ENCODE measurements at places on chromosomes 6 and 20.

DNA sequence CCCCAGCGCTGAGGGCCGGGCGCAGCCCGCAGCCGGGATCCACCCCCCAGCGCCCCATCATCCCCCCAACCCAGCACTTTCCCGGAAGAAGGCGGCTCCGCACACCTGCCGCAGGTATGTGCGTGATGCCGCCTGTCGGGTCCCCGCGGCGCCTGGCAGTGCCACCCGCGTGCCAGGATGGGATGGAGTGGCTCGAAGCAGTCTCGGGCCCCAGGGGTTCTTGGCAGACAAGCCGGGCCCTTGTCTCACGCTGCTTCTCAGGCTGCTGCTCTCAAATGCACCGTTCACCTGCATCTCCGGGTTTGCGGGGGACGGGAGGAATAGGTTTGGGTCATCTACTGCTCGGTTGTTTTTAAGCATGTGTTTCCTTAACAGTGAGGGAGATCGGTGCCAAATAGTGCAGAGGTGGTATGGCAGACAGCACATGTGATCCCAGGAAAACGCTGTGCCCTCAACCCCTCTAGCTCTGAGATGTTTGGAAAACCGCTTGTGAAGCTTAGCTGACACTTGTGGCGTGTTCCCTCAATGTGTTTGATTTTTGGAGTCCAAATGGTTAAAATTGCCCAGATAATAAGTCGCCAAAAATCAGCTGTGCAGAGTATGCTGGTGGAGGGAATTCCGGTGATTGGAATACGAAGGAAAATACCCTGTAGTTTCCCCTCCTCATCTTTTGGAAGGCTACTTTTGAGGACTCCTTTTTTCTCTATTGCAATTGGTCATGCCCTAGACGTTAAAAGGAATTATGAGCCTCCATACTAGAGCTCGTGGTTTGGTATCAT, 926 bp downstream of the MYLIP start:
- no peak for DNase-seq

GRCh38 chr20:64112691-64113443, 5.5 kb upstream of the NPBWR2 start:
- no peak for DNase-seq

DNA sequence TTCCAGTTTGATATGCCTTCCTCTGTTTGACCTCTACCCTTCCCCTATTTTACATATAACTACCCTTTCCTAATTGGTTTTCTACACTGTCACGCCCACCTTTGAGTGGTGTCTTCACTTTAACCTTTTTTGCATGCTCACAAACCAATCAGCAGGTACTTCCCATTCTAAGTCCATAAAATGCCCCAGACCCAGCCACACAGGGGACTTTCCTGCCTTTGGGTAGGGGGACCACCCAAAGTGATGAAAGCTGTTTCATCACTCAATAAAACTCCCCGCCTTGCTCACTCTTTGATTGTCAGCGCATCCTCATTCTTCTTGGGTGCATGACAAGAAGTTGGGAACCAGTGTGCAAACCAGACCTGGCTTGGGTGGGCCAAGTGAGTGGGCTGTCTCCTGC, 20.5 kb upstream of the SNRPC start:
- no peak for DNase-seq

- no peak for DNase-seq
These were observed 132.4 kb downstream of the CFAP61 start for GRCh38 chr20:20184706-20185105.

DNA sequence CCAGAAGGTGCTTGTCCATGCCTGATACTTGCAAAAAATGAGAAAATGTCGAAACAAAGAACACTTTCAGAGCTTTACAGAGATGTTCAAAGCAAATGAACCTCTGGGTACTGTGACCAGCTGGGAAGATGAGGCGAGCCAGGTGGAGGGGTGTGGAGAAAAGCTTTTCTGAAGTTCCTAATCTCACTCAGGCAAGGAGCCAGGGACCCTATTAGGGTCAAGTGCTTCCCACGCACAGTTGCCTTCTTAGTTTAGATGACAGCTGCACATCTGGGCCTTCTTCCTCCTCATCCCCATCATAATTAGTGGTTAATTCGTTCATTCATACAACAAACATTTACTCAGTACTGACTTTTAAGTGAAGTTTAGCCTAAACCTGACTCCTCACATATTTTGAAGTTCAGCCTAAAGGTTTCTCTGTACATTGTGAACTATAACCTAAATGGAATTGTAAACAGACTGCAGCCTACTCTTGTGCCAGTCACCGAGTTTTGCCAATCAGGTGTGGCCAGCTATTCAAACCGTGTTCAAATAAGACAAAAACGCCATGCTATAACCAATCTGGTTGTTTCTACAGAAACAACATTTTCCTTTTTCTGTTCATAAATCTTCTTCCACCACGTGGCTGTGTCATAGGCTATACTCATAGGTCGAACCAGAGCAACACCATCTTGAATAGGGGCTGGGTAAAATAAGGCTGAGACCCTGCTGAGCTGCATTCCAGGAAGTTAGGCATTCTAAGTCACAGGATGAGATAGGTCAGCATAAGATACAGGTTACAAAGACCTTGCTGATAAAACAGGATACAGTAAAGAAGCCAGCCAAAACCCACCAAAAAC, 19.3 kb upstream of the AHCY start:
- no peak for DNase-seq

GRCh38 chr6:92176666-92177065, 1242.7 kb downstream of the EPHA7 start:
- no peak for DNase-seq

DNA sequence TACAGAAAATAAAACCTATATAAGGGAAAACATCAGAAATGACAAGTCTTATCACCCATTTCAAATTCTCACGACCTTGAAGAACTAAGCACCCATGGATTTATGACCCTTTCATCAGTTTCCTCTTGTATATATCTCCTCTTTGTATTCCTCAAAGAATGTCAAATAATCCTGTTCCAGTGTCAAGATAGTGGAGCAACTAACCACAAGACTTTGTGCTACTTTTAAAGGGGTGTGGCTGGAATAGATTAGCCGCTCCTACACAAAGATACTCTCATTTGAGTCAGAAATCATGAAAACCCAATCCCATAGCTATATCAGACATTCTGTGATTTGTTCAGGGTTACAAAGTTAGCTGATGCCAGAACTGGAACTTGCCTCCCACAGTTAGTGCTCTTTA, 6.6 kb downstream of the REPS1 start:
- no peak for DNase-seq

DNA sequence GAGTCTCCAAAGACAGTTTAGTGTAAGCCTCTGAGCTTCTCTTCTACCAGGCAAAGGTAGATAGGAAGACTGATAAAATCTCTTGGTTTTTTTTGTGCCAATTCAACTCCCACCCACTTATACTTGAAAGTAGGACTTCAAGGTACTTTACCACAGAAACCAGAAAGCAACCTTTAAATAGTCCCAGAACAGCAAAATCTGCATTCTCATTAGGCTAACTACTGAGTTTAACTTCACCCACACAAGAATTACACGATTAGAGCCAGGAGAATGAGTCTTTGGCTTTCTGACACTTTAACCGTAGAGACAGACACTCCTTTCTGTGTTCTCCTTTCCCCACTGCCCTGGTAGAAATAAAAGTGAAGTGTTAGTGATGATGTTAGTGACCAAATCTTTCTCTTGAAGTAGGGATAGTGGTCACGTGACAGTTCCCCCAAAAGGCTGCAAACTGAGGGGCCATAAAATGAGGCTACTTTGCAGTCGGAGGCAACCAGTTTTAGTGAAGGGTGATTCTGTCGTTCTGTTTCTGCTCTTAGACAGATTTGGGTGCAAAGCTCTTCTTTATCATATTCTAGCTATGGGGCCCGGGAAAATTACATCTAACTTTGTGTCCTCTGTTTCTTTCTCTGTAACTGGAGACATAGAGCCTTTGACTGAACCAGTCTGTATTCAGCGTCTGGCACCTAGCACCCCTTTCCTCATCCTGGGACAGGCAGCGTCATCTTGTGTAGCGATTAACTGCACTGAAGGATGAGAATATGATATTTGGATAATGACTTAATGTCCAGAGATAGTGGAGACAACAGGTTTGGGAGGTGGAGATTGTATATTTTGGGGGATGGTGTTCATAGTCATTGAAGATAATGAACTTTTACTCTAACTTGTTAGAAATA, 206.4 kb upstream of the CITED2 start:
- DNase-seq: no peak

DNA sequence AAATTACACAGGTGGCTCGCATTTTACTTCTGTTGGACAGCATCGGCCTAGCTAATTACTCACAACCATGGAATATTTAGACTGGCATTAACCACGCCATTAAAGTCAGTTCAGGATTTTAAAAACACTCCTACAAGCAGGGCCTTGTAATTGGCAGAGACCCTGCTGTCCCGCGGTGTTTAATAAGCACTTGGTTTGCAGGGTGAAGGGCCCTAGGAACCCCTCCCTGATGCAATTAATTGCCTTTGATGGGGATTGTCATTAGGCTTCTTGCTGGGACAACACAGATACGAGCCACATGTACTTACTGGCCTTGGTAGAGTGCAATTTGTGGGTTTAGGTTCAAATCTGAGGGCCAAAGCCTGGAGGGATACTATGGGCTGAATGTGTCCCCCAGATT, 7.8 kb upstream of the VSTM2L start:
- no peak for DNase-seq

Data from non-pigmented ciliary epithelial cell (primary cell).